Trophoblast cell (in vitro differentiated cells and primary cell): ENCODE measurements at places on chromosomes 1 and 21.

- DNase-seq: peak; percentile 30
These were observed 20.9 kb downstream of the MCOLN3 start for GRCh38 chr1:85027242-85027983.

DNA sequence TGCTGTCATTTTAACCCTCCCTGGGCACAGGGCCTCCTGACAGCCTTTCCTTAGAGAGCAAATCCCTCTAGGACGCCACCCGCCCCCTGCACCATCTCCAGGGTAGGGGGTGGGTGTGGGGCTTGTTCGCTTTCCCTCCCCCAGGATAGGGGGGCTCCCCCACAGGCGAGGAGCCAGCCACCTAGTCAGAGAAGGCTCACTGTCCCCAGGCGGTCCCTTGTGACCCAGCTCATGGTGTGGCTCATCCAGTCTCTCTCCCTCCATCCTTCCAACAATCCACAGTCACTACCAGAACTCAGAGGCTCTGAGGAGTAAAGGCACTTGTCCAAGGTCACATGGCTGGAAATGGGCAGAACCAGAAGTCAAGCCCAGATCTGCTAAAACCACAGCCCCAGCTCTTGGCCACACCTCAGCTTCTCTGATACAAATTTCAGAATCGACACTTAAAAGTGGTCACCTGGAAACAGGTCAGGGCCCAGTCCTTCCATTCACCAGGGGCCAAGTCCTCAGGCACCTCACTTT is 89.8 kb downstream of the MRPL37 start:
- DNase-seq: no peak

DNA sequence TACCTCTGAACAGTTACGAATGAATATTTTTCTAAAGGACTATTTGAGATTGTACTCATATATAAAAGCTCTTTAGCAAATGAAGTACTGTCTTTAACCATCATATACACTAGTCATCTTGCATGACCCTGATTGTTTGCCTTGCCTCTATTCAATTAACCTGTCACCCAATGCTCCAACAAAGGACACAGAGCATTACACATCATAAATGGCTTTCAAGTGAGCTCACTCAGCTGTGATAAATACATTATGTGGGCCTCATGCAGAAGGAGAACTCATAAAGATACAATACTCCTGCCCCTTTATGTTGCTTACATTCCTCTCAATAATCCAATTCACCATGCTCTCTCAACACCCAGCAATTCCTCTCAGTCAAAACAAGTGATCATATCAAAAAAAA is 993.0 kb upstream of the PRMT6 start:
- DNase-seq: peak; percentile 3

- DNase-seq: no peak
These were observed 104.1 kb downstream of the SLC25A24 start for GRCh38 chr1:108096089-108096488.
